ENCODE measurements at places on chromosomes 7 and 10. TPM values are rescaled to one million over a fixed set of nuclear protein-coding genes. Genes with fewer than 3 reads are reported as not detected.

The ZNF727 gene
- total RNA-seq, result 13.5 TPM

The PTPN20 gene
- 2.5 TPM for total RNA-seq

The ZRANB1 gene
- total RNA-seq, result 26.3 TPM

The LUC7L2 gene
- 140 TPM for total RNA-seq

The LRRD1 gene
- not detected for total RNA-seq

The MET gene
- 54.1 TPM for total RNA-seq

The ANKRD30A gene
- not detected for total RNA-seq

The TMEM213 gene
- total RNA-seq, result not detected

The ELOVL3 gene
- total RNA-seq, result 0.47 TPM

The PKD2L1 gene
- 0.16 TPM for total RNA-seq

The FXYD4 gene
- total RNA-seq, result 13.8 TPM

The DDIT4 gene
- total RNA-seq, result 525 TPM

The SPRN gene
- total RNA-seq, result not detected

The BUD23 gene
- 69.6 TPM for total RNA-seq

The ZFAND4 gene
- total RNA-seq, result 20.7 TPM

The MBL2 gene
- not detected for total RNA-seq

The GPR15LG gene
- 29.2 TPM for total RNA-seq

The NPS gene
- total RNA-seq, result not detected

The TIMM23B gene
- 34.1 TPM for total RNA-seq

The EBLN1 gene
- total RNA-seq, result not detected

The MMRN2 gene
- 99.0 TPM for total RNA-seq

The PLCE1 gene
- total RNA-seq, result 59.2 TPM

The GOLGA7B gene
- total RNA-seq, result 0.29 TPM

All from ureter (tissue), 1 donor.